ENCODE measurements at places on chromosomes 2 and 18.

DNA sequence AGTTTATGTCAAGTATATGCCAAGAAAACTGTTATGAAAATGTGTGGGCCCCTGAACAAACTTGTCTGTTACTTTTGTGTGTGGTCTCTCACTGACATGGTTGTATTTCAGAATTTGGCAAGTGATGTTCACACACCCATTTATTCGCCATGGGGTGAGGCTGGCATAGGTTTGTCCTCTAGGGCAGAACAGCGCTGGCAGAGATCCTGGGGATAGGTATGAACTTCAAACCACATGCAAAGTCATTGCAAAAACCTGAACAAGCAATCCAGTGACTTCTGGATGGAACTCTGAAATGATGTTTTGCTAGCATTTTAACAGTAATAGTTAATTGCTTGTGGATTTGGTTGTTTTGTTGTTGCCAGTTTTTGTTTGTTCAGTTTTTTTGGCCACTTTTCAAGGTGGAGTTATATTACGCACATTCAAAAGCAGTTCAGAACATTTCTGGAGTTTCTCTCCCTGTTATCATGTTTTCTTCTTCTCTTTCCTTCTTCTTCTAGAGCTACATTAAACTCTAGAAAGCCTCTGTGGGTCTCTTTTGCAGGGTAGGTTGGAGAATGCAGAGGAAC is 78.5 kb downstream of the MDH1 start:
- DNase-seq, result no peak

GRCh38 chr2:100235098-100235497 is 87.2 kb downstream of the LONRF2 start:
- DNase-seq, result no peak

GRCh38 chr2:190582736-190583506 is 48.4 kb upstream of the NEMP2 start:
- no peak for DNase-seq

DNA sequence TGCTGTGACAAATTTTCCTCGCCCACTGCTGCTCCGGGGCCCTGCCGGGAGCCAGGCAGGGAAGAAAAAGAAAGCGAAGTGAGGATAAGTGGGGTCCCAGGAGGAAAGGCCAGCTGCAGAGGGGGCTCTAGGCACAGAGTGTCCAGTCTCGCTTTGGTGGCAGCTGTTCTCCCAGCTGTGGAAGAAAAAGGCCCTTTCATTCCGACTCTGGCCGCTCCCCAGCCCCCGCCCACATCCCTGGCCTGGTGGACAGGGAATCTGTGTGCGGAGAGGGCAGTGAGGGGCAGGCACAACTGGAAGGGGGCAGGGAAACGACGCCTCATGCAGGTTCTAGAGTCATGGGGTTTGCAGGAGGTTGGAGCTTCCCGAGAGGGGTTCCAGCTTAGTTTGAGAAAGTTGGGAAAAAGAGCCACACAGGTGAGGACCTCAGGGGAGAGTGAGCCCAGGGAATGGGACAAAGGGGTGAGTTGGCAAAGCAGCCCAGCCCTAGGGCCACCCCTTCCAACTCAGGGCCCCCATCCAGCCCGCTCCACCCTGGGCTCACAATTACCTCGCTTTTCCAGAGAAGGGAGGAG is 1.8 kb downstream of the RTKN start:
- no peak for DNase-seq

- DNase-seq, result no peak
These were observed 14.6 kb downstream of the KCNF1 start for GRCh38 chr2:10926191-10926820.

DNA sequence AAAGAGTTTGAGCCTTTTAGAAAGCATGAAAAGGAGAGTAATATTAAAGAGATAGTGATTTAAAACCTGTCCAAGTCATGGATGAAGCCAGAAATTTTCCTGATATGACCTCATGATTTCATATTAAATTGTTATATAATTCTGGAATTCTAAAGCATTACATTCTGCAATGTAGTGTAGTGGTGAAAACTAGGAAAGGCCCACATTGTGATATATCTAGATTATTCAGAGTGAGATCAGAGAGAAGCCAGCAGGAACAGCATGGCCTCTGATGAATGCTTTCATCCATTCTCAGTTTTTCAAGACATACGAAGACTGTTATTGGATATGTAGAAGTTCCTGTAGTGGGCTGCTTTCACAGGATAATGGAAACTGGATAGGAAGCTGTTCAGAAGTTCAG is 98.8 kb downstream of the LCLAT1 start:
- DNase-seq, result no peak

DNA sequence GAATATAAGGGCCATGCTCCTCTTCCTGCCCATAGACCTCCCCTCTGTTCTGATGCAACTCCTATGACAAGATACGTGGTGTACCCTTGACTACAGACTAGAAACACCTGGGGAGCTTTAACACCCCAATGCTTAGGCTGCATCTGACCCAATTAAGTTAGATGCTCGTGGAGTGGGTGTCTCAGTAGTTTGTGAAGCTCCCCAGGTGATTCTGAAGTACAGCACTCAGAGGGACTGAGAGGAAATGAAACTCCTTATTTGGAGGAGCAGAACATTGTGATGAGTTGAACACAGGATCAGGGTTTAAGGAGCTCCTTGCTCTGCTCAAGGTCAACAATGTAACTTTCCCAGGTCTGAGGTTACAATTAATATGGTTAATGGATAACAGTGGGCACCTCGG is 80.3 kb upstream of the TTC39C start:
- DNase-seq, result no peak

Measured in DMS153 (cell line).